ENCODE measurements at places on chromosomes 4 and X.

DNA sequence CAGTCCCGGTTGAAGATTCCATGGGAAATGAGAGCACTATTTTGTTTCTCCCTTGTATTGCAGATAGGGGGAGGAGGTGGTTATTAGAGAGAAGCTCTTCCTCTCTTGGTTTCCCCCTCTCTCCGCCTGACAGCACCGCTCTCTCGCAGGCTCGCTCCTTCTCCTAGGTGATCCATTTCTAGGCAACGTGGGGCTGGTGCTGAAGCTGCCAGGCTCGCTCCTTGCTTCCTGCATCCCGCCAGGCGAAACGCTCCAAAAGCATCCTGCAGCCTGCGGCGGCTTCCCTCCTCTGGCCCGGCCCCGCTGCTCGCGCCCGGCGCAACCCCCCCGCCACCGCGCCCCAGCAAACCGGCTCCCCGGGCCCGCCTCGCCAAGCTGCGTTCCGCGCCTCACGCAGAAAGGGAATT lies at the start of gene GRID2:
Gene GRID2 (plus strand): TSS at position 346 of the 407 bp plus-strand sequence.
- no peak for DNase-seq

- no peak for DNase-seq
These were observed 775.6 kb downstream of the STIM2 start for GRCh38 chr4:27635936-27636913.

- no peak for DNase-seq
These were observed 19.9 kb upstream of the CPLX1 start for GRCh38 chr4:845836-846251.

GRCh38 chr4:2798399-2799223 lies 5.7 kb downstream of the SH3BP2 start:
- DNase-seq: no peak

GRCh38 chr4:47852136-47852535 lies 14.3 kb upstream of the CORIN start:
- peak; percentile 50 for DNase-seq

- no peak for DNase-seq
These were observed 36.7 kb downstream of the CHRDL1 start for GRCh38 chrX:110758781-110759422.

DNA sequence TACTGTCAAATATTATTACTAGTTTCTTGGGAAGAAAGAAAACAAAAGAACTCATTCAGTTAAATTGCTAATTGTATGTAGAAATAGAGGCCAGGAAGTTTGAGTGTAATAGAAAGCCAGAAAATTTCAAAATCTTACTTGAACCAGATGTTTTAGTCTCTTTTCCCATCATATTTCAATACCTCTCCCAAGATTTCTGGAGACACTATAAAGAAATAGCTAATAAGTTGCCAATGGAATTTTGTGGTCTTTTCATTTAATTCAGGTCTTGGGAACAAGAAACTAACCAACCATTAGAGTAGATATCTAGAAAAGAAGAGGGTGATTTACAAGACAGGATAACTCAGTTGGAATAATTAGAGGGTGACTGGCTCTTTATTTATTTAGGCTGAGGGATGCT lies 112.2 kb downstream of the AGTR2 start:
- DNase-seq: no peak

GRCh38 chr4:121814756-121815155 lies 8.9 kb downstream of the CCNA2 start:
- no peak for DNase-seq

Measured in brain pericyte (primary cell).